Activated naive CD8-positive, alpha-beta T cell treated with anti-CD3 and anti-CD28 coated beads, Interleukin-2, amount 50 U/mL, for 24 hours (primary cell): ENCODE measurements at places on chromosomes 6 and 20.

DNA sequence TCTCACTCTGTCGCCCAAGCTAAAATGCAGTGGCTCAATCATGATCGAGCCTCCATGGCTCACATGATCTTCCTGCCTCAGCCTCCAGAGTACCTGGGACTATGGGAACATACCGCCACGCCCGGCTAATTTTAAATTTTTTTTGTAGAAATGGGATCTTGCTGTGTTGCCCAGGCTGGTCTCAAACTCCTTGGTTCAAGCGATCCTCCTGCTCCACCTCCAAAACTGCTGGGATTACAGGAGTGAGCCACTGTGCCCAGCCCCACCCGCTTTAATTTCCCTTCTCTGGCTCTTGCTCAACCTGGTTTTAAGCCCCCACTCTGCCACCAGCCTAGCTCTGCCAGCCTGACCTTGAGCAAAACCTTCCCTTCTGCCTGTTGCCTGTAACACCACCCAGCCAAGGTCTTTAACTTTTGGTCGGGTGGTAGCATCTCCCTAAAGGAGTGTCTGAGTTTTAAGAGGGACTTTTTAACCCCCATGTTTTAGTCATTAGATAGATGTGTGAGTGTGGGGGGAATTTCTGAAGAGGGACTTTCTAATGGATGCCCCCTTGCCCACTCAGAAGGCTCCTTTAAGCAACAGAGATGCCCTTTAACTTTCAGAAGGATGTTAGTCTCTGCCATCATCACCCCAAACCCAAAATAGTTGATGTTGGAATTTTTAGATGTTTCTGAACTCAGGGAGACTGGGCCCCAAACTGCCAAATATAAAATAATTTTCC lies 71.8 kb upstream of the FOXP4 start:
- DNase-seq = no peak

- no peak for DNase-seq
Measured at GRCh38 chr20:32057656-32058184, 5.7 kb downstream of the HCK start.

GRCh38 chr6:75287424-75287823 lies 2.8 kb upstream of the TMEM30A start:
- DNase-seq = no peak

GRCh38 chr6:136344420-136344819 lies 54.8 kb upstream of the BCLAF1 start:
- DNase-seq = no peak

- no peak for DNase-seq
Measured at GRCh38 chr6:134397676-134398075, 79.8 kb upstream of the SGK1 start.

- DNase-seq = no peak
Measured at GRCh38 chr6:42049948-42050296, 402 bp upstream of the TAF8 start.

- peak; percentile 18 for DNase-seq
Measured at GRCh38 chr20:24781418-24781980, 167.6 kb upstream of the CST7 start.

DNA sequence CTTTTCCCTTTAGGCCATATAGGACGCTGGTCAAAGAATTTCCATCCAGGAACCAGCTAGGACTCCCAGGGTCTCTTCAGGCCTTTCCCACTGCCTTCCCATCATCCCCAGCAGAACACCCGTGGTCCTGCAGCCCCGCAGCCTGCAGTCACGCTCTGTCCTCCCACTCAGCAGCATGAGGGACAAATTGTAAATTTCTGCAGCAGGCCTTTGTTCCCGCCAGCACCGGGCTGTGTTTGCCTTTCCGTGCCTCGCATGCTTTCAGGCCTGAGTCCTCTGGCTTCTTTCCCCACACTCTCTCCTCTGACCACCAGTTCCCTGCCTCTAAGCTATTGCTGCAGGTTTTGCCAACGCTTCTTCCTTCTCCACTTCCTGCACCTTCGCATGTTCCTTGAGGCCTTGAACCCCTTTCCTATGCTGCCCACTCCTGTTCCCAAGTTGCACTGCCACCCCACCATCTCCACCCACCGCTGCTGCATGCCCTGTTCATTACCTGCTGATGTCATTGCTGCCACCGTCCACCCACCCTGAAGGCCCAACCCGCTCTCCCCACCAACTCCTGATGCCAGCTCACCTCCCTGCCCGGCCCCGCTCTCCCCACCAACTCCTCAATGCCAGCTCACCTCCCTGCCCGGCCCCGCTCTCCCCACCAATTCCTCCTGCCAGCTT lies 49.8 kb downstream of the RNASET2 start:
- no peak for DNase-seq

- no peak for DNase-seq
Measured at GRCh38 chr6:139713900-139714506, 339.6 kb upstream of the CITED2 start.

- DNase-seq = no peak
Measured at GRCh38 chr20:31956556-31957526, 5.0 kb upstream of the PDRG1 start.

DNA sequence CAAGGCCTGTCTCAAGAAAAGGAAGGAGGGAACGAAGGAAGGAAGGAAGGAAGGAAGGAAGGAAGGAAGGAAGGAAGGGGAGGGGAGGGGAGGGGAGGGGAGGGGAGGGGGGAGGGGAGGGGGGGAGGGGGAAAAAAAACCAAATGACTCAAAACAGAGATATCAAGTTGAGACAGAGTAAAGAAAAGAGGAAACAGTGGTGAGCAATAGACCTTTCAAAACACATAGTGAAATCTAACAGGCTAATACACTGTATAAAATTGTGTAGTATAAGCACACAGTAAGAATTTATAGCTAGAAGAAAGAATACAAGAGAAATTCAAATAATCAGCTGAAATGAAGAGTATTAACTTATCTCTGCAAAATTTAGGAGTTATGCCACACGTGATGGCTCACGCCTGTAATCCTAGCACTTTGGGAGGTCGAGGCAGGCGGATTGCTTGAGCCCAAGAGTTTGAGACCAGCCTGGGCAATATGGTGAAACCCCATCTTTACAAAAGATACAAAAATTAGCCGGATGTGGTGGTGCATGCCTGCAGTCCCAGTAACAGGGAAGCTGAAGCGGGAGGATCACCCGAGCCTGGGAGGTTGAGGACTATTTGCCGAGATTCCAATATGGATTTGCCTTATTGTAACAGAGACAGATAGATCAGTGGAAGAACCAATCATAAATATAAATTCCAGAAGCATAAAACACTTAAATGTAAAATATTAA lies 123.2 kb downstream of the PRND start:
- no peak for DNase-seq

- DNase-seq = no peak
Measured at GRCh38 chr20:49646528-49646927, 67.2 kb downstream of the B4GALT5 start.

DNA sequence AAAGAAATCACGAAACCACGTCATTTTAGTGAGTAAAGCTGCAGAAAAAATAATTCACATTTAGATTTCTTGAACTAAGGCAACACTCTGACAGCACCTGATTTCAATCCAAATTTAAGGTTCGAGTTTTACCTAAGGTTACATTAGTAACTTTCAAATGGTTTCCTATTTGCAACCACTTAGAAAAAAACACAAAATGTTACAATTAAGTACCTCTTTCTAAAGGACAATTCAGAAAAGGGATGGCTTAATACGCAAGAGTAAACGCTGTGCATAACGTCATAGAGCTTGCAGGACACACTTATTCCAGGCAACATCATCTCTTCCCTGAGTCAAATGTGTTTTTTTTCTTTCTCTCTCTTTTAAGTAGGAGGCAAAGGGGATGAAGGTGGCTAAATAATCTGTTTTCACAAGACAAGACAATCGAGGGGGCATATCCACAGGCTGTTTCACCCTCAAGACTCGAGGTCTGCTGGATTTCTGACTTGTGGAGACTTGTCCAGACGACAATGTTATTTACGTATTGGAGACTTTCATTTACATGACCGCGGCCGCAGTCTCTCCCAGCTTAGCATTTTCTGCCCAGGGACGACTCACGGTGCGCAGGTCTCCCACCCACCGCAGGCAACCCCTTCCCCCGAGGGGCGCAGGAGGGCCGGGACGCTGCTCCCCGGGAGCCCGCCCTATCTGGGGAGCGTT lies 86.0 kb downstream of the SESN1 start:
- DNase-seq = peak; percentile 25

DNA sequence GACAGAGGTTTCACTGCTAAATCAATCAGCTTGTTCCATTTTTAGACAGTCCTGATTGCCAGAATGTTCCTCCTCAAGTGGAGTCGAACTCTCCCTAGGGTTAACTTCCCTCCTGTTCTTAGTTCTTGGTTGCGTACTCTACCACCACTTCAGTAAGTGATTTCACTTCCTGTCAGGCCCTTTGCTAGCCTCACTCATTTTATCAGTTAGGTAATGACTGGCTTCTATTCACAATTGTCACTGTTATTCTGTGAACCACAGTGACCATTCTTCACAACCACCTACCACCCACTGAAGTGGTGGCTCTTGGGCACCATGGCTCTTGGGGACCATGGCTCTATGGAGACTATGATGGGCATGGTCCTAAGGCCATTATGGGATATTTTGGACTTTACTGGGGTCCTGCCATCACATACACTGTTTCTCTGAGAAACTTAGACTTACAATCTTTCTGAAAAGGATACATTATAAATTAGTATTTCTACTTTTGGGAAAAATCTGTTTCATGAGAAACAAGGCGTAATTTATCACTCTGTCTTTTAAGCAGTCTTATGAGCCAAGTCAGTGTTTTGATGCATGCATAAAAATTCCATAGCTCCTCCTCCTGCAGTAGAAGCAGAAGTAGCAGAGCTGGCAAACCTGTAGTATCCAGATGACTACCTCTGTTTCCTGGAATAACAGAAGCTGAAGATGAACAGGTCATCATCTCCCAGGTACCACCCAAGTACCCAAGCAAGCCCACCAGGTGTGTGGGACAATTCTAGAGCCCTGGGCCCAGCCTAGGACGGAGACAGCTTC lies 66.3 kb downstream of the ATXN1 start:
- DNase-seq = no peak

DNA sequence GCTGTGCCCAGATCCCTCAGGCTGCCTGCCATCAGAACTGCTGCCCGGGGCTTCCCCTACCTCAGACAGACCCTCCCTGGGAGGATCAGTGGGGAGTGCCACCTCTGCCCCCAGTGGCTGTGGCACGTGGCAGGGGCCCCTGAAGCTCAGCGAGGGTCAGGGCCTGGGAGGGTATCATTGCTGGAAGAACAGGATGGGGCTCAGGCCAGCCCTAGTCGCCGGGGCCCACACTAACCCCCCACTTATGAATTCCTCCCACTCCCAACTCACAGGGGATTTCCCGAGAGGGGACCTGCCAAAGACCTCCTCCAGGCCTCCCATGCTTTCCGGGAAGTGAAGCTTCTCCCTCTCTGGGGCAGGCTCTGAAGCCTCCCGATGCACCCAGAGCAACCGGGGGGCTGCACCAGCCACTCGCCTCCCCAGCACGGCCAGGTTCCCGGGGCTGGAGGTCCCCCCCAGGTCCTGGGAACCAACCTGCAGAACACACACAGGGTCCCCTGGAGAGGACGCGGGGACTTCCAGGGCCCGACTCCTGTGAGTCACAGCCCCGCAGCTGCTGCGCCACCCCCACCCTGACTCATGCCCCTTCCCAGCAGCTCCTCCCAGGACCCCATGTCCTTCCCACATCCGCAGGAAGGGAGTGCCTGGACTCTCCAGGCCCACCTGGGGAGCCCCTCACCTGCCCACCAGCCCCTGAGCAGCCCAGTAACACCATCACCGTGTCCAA lies 2.5 kb downstream of the TNFRSF6B start:
- peak; percentile 66 for DNase-seq

DNA sequence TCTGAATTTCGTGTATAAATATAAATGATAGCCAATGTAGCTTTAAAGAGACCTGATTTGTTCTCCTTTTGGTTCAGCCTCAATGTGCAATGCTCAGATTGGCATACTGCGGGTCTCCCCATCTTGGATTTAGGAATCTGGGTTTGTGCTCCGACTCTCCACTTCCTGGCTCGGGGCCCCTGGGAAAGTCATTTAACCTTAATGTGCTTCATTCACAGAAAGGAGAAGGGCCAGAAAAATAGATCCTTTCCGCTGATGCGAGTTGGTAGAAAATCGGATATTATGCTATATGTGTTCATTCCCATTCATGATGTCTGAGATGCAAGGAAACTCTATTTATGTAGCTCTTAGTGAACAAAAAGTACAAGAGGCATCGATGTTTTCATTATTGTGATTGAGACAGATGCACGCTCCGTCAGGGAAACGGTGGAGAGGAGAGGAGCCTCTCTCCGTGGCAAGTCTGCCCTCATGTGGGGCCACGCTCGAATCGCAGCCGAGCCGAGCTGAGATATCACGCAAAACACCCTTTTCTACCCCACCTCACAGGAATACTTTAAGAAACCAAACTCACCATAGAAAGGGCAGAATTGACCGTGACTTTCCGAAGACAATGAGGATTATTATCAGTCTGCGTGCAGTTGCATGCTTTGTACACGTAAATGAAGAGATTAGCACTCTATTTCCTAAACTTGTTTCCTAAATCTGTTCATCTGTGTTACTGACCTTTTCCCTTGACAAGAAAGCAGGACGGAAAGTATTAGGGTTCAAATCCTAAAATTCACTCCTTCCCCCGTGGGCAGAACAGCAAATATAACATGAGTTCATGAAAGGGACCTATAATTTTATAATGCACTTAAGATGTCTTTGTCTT lies 136.6 kb downstream of the COL9A1 start:
- peak; percentile 32 for DNase-seq

GRCh38 chr20:35697696-35698297 lies 1.4 kb downstream of the NFS1 start:
- no peak for DNase-seq

DNA sequence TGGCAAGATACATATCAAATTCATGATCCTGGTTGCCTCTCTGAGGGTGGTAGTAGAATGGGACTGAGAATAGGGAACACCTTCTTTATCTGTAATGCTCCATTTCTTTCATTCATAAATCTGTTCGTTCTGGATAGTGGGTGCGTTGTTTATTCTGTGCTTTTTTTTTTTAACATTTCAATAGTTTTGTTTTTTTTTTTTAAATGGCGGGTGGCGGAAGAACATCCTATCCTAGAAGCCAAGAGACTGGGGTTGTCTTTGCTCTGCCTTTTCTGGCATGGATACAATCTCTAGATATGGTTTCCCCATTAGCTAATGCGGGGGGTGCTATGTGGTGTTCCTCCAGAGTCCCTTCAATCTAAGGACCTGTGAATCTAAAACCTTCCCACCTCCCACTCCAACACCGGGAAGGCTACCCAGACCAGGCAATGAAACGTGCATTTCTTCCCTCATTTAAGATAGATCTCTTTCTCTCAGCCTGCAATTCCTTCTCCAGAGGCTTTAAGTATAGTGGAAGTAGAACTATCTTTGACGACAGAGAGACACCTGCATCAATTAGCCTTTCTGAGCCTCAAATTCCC lies 883 bp upstream of the CCDC28A start:
- no peak for DNase-seq

- DNase-seq = no peak
Measured at GRCh38 chr20:11375335-11375734, 542.4 kb upstream of the BTBD3 start.
